ENCODE measurements at places on chromosomes 11 and 22. TPM values are rescaled to one million over a fixed set of nuclear protein-coding genes. Genes with fewer than 3 reads are reported as not detected.

- DNase-seq, result no peak
Measured at GRCh38 chr11:70138403-70138802, 60.3 kb downstream of the ANO1 start.

- DNase-seq, result peak; percentile 73
Measured at GRCh38 chr11:100719809-100720221, 32.7 kb downstream of the ARHGAP42 start.

The STT3A gene
- polyA plus RNA-seq, result 111 TPM

GRCh38 chr22:21605887-21606564, 23.8 kb downstream of the YDJC start:
- DNase-seq, result no peak

The FAM111B gene
- 7.2 TPM for polyA plus RNA-seq

The SLC22A8 gene
- not detected for polyA plus RNA-seq

DNA sequence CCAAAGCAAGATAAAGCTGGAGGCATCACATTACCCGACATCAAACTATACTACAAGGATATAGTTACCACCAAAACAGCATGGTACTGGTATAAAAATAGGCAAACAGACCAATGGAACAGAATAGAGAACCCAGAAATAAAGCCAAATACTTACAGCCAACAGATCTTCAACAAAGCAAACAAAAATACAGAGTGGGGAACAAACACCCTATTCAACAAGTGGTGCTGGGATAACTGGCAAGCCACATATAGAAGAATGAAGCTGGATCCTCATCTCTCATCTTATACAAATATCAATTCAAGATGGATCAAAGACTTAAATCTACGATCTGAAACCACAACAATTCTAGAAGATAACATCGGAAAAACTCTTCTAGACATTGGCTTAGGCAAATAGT, 50.0 kb upstream of the CLTCL1 start:
- DNase-seq, result no peak

DNA sequence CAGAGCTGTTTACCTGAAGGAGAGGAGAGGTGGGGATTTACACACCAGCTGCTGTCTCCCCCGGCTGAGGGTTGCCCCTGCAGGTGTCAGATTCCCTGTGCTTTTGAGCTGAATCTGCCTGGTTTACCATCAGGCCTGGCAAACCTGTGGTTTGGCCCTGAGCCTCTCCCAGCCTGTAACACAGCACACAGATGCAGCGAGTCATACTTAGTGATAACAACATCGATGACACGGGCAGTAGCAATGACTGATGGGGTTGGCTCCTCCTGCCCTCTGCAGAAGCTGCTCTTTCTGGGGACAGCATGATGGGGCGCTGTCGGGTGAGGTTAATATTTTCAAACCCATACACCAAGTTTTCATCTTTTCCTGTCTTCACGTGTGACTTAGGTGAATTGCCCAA, 380.0 kb upstream of the B3GAT1 start:
- DNase-seq, result no peak

The ARHGEF17 gene
- 39.0 TPM for polyA plus RNA-seq

DNA sequence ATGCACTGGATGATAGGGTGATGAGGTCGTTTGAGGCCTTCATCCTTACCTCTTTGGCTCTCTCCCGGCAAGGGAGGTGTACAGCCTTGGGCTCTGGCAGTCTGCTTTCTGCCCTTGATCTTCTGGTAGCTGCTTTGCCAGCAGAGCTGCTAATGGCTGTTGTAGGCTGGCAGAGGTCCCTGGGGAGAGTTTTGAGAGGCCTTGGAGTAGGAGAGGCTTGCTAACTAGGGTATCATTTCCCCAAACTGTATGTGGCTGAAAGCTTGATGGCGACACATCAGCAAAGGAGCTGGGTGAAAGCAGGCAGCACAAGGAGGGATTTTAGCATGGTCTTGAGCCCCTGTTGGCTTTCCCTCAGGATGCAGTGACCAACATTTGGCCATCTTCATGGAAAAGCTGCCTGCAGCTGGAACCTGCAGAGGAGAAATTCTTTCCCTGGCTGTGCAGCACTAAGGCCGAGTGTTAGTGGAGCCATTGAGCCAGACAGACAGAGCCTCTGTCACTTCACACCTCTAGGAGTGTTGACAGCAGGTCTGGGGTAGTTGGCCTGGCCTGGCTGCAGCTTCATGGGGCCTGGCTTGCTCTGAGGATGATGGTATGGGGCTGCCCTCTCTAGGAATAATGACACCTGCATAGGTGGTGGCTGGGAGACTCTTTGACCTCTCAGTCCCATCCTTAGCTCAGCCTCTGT, 3.5 kb upstream of the AMPD3 start:
- DNase-seq, result no peak

GRCh38 chr11:61011229-61011870, 39.9 kb downstream of the CD6 start:
- DNase-seq, result no peak

- no peak for DNase-seq
Measured at GRCh38 chr22:30178181-30179126, 68.1 kb downstream of the LIF start.

The POGLUT3 gene
- polyA plus RNA-seq, result 58.6 TPM
